ENCODE measurements at places on chromosomes 11 and 22.

GRCh38 chr22:50197000-50197800 lies 3.6 kb upstream of the SELENOO start:
- DNase-seq: no peak

GRCh38 chr11:82930229-82930628 lies 28.7 kb downstream of the DDIAS start:
- no peak for DNase-seq

- no peak for DNase-seq
Measured at GRCh38 chr11:115256397-115257197, 247.6 kb downstream of the CADM1 start.

DNA sequence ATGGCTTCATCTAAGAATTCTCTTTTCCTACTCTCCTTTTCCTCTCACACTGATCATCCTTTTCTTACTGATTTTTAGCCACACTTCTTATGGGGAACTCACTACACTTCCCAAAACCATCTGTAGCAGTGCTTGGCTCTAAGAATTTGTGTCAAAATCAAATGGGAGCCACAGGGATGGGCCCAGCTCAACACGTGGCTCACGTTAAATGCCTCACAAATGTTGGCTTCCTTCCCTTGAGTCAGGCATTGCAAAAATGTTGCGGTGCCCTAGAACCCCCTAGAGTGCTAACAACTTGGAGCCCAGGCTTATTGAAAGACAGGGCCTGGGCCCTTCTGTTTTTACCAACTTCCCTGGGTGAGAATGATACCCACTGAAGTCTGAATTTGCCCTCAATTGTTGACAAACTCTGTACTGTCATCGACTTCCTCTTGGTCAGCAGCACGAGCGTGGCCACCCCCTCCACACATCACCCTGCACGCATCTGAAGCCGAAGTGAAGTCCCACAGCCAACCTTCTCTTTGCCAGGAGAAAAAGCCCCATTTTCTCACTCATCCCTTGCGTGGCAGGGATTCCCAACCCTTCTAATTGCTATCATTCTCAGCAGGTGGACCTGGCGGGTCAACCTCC lies 69.7 kb downstream of the ELFN2 start:
- DNase-seq: no peak

DNA sequence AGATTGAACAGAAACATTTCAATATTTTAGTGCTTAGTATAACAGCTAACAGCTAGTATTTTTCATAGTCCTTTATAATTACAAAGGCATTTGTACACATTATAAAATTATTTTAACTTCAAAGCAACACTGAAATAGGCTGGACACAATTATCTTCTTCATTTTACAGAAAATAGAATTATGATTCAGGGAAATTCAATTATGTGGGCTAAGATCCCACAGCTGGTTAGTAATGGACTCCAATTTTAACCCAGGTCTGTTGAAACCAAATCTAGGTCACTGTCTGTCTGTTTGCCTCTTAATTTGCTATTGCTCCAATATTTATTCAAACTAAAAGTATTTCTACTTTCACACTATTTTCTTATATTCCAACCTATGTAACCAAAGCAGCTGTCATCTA lies 154.1 kb upstream of the CTSC start:
- no peak for DNase-seq

GRCh38 chr11:123373754-123374621 lies 56.1 kb upstream of the GRAMD1B start:
- no peak for DNase-seq

- DNase-seq: no peak
Measured at GRCh38 chr22:46484861-46485595, 52.4 kb downstream of the CELSR1 start.

- no peak for DNase-seq
Measured at GRCh38 chr22:18970948-18971315, 34.8 kb upstream of the PRODH start.

DNA sequence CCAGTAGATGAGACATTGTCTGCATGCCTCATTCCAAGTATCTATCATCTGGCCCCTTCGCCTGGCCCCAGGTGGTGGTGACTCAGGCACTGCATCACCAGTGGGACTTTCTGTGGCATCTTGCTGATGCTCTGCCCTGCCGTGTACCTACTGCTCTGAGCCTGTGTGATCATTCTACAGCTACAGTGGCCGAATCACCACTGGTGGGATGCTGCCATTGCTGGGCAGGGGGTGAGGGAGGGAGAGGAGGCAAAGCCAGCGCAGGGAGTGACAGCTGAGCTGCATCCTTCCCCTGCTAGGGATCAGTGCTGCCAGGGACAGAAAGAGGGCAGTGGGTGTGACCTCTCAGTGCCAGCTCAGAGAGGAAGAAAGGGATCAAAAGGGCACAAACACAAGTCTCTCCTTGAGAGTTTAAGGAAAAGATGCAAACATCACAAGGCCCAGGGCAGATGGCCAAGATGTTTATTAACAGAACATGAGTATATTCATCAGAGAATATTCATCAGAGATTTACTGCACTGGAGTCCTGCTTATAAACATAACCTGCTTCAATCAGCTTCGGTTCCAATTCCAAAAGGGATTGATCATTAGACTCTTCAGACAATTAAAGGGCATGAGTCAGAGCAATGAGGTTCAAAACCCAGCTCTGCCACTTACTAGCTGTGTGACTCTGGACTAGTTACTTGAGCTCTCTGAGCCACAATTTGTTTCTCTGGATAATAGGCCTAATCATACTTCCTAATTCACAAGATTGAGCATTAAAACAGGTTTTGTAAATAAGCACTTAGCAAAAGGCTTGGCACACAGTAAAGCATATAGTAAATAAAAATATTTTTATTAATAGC lies 109.8 kb downstream of the NAT10 start:
- peak; percentile 37 for DNase-seq

DNA sequence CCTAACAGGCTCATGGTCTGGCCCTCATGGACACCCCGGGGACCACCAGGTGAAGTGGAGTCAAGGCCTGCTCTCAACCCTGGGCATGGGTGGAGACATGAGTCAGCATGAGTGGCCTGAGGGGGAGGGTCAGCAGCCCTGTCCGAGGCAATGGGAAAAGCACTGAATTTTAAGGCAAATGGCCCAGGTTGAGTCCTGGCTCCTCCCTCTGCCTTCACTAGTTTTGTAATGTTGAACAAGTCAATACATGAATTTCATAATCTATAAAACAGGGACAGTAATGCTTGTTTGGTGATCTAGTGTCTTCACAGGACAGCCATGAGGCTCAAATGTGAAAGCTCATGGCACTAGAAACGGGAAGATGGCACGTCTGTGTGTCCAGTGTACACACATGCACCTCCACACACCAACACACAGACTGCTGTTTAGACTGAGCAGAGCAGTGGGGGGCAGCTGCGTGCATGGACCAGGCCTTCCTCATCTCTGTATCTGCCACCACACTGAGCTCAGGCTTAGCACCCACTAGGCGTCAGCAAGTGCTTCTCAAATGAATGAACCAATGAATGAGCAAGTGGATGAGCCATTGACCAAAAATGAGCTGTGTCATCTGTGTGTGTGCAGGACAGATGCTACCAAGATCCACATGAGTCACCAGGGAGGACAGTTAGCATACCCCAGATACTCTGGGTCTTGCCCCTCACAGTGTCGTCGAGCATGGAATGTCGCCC lies 63.4 kb downstream of the NRXN2 start:
- DNase-seq: no peak

DNA sequence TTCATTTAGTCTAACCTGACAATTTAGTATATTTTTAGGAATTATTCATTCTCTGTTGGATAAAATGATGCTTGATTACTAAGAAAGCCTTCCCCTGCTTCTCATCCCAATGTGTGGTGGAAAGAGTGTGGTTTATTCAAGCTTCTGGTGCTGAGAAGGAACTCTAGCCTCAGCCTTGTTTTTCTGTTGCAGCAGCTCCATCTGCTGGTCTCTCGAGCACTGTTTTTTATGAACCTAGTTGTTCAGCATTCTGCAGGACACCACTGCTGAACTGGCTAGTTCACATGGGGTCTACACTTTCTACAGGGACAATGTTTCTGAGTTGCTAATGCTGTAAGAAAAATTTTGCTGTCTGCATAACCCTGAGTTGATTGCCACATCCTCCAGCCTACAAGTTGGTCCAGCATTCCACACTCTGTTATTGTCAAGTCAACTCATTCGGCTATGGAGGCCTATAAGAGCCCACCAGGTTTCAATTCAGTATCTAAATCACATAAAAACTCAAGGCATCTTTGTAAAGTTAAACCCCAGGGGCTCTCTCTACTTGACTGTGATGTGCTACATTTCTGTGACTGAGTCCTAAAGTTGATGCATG lies 14.3 kb downstream of the OR2AG2 start:
- DNase-seq: peak; percentile 34

DNA sequence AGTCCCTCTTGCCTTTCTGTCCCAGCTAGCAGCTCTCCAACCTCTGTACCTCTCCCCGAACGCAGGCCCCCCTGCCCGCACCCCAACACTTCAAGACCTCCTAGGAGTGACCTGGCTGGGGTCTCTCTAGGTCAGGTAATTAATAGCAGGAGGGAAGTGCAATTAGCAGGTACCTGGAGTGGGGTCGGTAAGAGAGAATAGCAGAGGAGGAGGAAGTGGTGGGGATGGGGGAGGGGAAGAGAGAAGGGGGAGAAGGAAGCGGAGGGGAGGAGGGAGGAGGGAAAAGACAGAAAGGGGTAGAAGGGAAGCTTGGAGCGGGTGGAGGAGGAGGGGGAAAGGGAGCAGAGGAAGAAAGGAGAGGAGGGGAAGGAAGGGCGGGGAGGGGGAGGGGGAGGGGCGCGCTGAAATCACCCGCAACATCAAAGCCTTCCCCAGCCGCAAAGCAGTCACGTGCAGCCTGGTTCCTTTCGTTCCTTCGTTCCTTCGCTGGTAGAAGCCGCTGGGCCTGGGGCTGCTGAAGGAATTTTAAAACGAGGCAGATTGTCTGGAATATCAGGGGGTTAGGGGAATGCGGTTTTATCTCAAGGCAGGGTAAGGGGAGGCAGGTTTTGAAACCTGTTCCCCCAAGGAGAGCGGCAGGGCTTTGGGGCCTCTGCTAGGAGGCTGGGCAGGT lies 29.3 kb upstream of the TCF20 start:
- peak; percentile 35 for DNase-seq

Measured in activated CD4-positive, alpha-beta T cell treated with anti-CD3 and anti-CD28 coated beads for 1 hour (primary cell).